Stimulated activated CD4-positive, alpha-beta T cell treated with anti-CD3 and anti-CD28 coated beads, Interleukin-1b, Interleukin-23, amount 100 ng/mL, for 1 hour (primary cell): ENCODE measurements at places on chromosomes 5 and 9.
A peak's percentile ranks its signal among the peaks of the same experiment; 100 is the strongest.

DNA sequence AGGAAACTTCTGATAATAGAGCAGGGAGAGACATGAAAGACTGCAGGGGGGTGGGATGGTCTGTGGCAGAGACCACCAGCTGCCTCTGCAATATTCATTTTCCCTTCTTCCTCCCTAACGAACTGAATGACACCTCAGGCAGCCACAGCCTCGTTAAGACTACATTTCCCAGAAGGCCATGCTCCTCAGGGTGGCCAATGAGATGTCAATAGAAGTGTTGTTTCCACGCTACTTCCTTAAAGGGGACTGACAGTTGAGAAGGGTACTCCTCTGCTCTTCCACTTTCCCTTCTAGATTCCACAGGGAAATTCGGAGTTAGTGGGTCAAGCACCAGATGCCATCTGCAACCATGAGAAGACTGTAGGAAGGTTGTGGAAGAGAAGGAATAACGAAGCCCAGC, 52.0 kb upstream of the DAPK1 start:
- DNase-seq = no peak

DNA sequence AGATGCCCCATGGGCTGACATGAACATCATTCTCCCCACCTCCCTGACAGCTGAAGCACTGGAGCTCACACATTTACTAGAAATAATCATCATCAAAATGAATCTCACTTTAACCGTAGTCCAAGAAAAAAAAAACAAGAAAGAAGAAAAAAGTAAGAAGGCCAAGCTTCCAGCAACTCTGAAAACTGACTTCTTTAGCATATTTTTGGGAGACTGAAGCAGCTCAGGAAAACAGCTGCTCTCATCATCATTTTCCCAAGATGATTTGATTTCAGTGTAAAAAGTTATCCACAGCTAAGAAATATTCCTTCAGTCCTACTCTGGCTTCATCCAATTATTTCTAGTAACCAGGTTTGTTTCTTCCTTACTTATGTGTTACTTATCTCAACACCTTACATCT, 91.7 kb downstream of the GLDC start:
- no peak for DNase-seq

DNA sequence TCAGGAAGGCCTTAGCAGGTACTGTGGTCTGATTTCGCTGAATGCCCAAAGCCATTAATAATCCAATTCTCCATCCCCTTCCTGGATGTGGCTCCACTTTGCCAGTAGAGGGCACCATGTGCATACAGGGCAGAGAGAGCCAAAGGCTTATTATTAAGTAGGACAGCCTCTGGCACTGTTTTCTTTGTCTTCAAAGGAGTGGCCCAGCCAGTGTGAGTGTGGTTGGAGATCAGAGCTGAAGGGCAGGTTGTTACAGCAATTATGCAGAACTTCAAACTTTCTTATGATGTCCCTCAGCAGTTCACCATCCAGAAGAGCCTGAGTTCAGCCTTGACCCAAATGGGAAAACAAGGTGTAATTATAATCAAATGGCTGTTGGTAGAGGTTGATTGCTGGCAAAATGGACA, 38.6 kb upstream of the CEMIP2 start:
- peak; percentile 23 for DNase-seq

GRCh38 chr9:133460405-133461175, 812 bp downstream of the CACFD1 start:
- no peak for DNase-seq

DNA sequence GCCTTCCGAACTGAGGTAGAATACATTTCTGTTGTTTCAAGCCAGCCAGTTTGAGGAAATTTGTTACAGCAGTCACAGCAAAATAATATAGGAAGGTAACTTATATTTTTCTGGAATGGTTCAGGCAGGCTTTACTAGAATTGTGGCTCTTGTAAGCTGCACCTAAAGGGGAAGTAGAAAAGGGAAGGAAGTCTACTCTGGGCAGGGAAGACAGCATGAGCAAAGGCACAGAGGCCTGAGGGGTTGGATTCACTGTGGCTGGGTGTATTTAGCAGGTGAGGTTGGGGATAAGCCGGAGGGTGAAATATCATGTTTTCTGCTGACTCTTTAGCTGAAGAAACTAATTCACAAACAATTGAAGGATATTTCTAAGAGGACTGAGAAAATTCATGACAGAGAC, 183.5 kb downstream of the GAS1 start:
- no peak for DNase-seq

GRCh38 chr9:96107436-96107835, 194.5 kb downstream of the HSD17B3 start:
- no peak for DNase-seq

DNA sequence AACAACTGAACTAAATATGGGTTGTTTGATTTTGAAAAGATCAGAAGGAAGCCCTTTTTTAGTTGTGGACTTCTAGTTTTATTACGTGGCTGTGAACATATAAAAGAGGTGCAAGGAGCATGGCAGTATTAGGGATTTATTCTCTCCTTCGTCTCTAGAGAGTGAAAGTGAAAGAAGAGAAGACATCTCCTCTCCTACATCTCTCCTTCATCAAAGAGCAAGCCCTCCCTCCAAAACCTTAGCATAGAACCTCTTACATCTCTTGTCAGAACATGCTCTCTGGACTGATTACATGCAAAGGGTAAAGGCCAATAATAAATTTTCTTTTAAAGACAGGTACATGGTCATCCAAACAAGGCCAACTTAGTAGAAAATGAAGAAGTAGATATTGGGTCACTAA, 184.3 kb upstream of the IRX1 start:
- DNase-seq = no peak

GRCh38 chr9:105204416-105204815, 40.0 kb upstream of the SLC44A1 start:
- DNase-seq = no peak

DNA sequence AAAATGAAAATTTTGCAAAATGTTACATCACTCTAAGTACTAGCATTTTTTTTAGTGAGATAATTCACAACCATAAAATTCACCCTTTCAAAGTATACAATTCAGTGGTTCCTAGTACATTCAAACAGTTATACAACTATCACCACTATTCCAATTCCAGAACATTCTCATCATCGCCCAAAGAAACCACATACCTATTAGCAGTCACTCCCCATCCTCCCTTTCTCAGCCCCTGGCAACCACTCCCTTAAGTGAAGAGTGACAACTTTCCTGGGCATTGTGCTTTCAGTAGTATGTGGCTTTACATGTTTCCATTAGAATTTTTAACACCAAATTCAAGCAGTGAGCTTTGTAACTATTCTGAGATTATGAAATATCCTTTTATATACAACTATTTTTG, 81.4 kb downstream of the RASEF start:
- no peak for DNase-seq

DNA sequence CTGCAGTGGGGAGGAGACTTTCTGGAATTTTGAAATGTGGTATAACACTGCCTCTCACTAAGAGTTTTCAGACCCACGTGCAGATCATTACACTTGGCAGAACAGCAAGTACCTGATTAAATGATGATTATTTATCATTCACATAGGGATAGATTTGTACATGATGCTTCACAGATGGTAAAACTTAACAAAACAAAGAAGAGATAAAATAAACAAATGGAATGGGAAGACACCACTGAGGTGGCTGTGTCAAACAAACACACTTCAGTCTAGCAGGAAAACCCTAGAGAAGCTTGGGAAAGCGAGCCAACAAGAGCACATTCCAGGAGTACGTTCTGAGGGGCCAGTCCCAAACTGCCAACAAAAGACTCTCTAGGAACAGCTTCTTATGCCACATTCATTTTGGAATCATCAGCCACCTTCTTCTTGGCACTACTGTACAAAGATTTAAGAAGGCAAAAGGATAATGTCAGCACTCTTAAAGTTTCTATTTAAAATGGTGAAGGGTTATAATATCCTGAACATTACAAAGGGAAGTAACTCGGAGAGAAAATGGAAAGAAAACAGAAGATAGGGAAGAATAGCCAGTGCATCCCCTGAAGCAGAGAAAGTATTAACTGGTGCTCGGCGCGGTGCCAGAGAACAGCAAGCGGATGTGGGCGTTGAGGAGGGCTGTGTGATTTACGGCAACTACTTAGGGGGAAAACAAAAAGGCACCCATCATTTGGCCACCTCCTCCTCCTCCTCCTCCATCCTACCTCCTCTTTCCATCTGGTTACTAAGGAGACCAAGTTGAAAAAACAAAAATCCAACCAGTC, 1.6 kb downstream of the MED27 start:
- no peak for DNase-seq

GRCh38 chr9:567747-568305, 273.7 kb upstream of the DMRT1 start:
- no peak for DNase-seq

DNA sequence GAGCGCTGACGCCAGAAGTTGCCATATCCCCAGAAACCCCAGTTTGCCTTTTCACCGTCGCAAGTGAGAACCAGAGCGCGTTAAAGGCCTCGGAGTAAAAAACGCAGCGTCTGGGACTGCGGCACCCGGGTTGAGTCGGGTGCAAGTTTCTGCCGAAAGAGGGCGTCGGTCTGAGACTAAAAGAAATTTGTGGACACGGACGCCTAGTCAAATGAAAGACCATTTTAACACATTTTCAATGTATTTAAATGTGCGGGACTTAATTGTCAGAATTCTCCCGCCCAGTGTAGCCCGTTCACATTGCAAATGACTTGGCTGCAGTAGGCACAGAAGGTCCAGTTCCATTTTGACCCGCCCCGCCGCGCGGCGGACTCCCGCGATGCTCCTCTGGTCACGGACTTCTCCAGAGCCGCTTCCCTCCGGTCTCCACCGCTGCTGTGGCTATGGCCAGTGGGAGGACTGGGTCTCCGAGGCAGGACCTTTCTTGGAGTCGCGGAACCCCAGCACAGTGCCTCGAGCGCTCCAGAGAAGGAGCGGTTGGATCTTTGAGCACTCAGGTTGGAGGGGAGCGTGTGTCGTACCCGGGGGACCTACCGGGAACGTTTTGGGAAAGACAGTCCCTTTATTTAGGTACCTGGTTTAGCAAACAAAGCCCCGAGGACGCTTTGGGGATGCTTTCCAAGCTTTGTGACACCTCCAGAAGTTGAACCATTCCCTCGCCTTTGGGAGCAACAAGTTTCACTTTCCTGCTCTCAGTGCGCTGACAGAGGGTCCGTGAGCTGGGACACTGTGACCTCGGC, 1.2 kb upstream of the NPR3 start:
- no peak for DNase-seq

- DNase-seq = no peak
These were observed 127.5 kb upstream of the IRX4 start for GRCh38 chr5:2009986-2010914.

DNA sequence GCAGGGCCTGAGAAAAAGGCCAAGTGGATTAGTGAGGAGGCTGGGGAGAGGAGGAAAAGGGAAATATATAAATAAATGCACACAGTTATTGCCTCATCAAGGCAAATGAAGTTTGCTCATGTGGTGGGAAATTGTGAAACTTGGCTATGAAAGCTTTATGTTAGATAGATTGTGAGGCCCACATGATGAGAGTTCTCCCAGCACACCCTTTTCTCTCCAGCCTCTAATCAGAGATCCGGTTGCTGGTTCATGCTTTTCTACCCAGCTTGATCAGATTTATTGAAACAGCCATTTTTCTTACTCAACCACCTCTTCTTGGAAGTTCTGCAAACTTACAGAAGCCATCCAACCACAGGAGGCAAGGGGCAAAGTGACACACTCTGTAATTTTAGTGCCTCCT, 125.8 kb upstream of the KLF4 start:
- DNase-seq = no peak

- no peak for DNase-seq
These were observed 126.5 kb downstream of the RPS23 start for GRCh38 chr5:82151662-82152061.

GRCh38 chr9:112880650-112881049, 10.0 kb downstream of the SLC46A2 start:
- DNase-seq = no peak

- DNase-seq = no peak
These were observed 1619.6 kb upstream of the WWC1 start for GRCh38 chr5:166671811-166672210.

GRCh38 chr9:133294257-133294656, 19.3 kb upstream of the ABO start:
- DNase-seq = no peak

DNA sequence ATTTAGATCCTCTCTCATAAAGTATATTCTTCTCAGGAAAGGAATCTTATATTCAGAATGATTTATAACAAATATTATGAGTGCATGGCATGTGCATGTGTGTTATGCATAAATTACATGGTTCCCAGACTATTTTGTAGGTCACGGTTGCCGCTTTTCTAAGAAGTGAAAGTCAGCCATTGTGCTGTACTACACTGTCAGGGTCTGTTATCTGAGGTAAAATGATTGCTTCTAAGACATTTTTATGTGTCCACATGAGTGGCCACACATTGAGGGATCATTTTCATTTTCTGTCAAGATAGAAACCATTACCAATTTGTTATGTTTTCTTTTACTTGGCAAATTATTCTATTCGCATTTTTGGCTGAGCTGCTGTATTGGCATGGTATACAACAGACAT, 210.8 kb downstream of the CWC27 start:
- no peak for DNase-seq

DNA sequence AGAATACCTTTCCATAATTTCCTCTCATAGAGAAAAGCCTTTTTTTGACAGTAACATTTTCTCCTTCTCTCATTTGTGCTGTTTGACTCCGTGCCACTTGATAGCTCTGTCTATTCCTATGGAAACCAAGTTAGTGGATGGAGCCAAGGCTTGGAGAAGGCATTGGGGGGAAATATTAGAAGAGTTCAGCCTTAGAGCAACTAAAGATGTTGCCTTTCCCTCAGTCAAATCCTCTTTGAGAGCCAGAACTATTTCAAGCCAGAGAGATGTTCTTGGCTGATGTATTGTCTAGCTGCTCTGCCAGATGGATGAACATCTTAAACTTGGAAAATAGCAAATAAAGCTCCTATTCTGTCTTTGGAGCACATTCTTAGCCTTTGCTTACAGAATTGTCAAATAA, 112.4 kb downstream of the INVS start:
- DNase-seq = no peak

GRCh38 chr5:103371046-103371607, 112.6 kb downstream of the MACIR start:
- no peak for DNase-seq
